ENCODE measurements at places on chromosomes 11 and 22. TPM values are rescaled to one million over a fixed set of nuclear protein-coding genes. Genes with fewer than 3 reads are reported as not detected.

The SLC5A12 gene
- total RNA-seq: not detected

DNA sequence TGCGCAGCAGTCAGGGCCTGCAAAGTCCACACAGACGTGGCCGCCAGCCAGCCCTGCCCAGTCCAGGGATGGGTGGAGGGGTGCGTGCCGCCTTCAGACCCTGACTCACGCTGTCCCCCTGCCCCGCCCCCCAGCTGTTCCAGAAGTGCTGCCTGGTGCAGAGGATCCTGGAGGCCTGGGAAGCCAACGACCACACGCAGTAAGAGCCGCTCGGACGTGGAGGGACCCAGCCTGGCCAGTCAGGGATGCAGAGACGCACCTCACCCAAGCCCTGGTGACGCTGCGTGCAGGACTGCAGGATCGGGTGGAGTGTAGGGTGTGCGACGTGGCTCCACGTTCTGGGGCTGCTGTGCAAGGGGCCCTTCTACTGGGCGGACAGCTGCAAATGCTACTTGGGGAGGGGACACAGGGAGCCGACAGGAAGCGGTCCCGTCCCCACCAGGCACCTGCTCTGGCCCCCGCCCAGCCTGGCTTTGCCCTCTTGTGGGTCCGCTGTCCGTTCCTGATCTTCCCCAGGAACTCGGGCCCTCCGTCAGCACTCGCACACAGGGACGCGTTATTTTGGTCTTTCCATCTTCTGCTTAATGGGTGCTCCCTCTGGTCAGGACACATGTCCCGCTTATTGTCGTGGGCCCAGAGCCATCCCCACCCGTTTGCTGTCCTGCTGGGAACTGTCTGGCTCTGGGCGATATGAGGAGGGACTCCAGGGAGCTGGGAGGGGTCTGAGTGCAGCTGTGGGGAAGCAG is 42.5 kb downstream of the SBF1 start:
- no peak overlapping the region for H3K27ac ChIP-seq
- no peaks in the 10 kb centered on the region for H3K4me1 ChIP-seq
- no peaks in the 10 kb centered on the region for H3K27me3 ChIP-seq

- peaks cover 1% of the 10 kb centered on the region for H3K4me1 ChIP-seq
- peaks cover 6% of the 10 kb centered on the region for H3K36me3 ChIP-seq
- H3K27me3 ChIP-seq: no peaks in the 10 kb centered on the region
- no peak overlapping the region for H3K27ac ChIP-seq
- no peak overlapping the region for H3K4me3 ChIP-seq
These were observed 87.0 kb downstream of the FAM168A start for GRCh38 chr11:73510877-73511276.

The EPS8L2 gene
- 15.3 TPM for total RNA-seq

DNA sequence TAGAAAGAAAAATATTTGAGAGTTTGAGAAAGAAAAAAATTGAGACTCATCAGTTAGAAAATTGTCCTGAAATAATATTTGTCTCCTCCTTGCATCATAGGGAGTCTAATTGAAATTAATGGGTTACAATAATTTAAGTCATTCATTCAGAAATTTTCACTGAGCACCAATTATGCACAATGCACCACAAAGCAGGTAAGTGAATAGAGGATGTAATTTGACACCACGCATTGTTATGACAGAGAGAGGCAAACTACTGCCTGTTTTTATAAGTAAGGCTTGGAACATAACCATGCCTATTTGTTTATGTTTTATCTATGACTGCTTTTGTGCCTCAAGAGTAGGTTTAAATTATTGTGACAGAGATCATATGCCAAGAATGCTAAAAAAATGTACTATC is 537.9 kb upstream of the FAT3 start:
- DNase-seq: no peak
- no peaks in the 10 kb centered on the region for H3K36me3 ChIP-seq
- no peaks in the 10 kb centered on the region for H3K27me3 ChIP-seq

- H3K27me3 ChIP-seq: peaks cover 16% of the 10 kb centered on the region
- H3K4me3 ChIP-seq: no peak overlapping the region
- no peaks in the 10 kb centered on the region for H3K4me1 ChIP-seq
- H3K27ac ChIP-seq: no peak overlapping the region
- H3K36me3 ChIP-seq: no peaks in the 10 kb centered on the region
These were observed 66.9 kb downstream of the RBFOX2 start for GRCh38 chr22:35961480-35962295.

DNA sequence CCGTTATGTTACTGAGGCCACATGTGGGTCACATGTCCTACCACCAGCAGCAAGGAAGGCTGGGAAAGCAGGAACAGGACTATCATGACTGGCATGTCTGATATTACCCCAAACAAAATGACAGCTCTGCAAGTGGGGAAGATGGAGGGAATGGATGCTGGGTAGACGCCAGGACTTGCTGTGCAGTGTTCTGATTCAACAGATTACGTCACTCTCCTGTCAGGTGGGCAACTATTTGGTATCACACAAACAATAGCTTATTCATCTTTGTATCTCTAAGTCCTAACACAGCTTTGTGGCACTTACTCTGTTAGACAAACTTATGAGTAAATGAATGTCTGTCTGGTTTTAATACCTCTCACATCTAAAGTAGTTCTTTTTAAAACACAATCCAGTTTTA is 105.2 kb downstream of the SPON1 start:
- DNase-seq: no peak
- no peak overlapping the region for H3K27ac ChIP-seq
- H3K4me3 ChIP-seq: no peak overlapping the region
- peaks cover 13% of the 10 kb centered on the region for H3K4me1 ChIP-seq

GRCh38 chr11:71554996-71555395 is 6.8 kb downstream of the KRTAP5-9 start:
- no peak for DNase-seq
- no peaks in the 10 kb centered on the region for H3K36me3 ChIP-seq
- H3K4me3 ChIP-seq: no peak overlapping the region
- H3K27me3 ChIP-seq: peaks cover 25% of the 10 kb centered on the region

The TP53I11 gene
- total RNA-seq: 9.1 TPM

DNA sequence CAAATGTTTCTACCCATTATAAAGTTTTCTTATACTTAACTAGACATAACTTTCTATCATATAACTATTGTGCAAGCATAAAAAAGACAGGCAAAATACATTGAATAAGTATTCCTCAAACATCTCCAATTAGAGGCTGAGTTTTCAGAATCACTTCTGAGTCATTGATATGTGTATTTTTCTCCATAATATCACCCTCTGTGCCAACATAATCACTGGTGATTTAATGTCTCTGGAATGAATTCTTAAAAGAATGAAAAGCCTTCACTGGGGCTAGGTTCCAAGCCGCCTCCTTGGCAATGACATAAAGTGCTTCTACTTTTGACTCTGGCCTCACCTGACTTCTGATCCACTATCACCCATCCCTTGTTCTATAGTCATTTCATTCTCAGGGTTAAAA is 197.0 kb upstream of the E2F8 start:
- DNase-seq: no peak
- H3K27ac ChIP-seq: no peak overlapping the region
- peaks cover 11% of the 10 kb centered on the region for H3K4me1 ChIP-seq
- no peaks in the 10 kb centered on the region for H3K36me3 ChIP-seq

- H3K36me3 ChIP-seq: no peaks in the 10 kb centered on the region
- peaks cover 2% of the 10 kb centered on the region for H3K27me3 ChIP-seq
- no peak overlapping the region for H3K4me3 ChIP-seq
- no peak overlapping the region for H3K27ac ChIP-seq
These were observed 13.7 kb downstream of the SULT4A1 start for GRCh38 chr22:43848366-43849171.

DNA sequence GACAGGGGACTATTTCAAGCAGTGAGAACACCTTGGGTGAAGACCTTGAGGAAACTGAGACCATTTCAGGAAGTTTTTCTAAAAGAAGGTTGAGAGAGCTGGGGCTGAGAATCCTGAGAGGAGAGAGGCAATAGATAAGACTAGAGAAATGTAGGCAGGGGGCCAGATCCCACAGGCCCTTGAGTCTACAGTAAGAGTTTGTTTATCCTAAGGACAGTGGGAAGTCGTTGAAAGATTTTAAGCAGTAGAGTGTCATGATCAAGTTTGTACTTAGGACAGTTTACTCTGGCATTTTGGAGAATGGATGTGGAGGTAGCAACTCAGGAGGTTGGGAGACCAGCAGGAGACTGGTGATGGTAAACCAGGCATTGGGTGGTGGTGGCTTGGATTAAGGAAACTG is 17.1 kb downstream of the HSD17B12 start:
- H3K27me3 ChIP-seq: no peaks in the 10 kb centered on the region
- DNase-seq: no peak
- peaks cover 29% of the 10 kb centered on the region for H3K36me3 ChIP-seq
- peaks cover 5% of the 10 kb centered on the region for H3K4me1 ChIP-seq
- no peak overlapping the region for H3K4me3 ChIP-seq

- no peak for DNase-seq
- peaks cover 5% of the 10 kb centered on the region for H3K36me3 ChIP-seq
- no peaks in the 10 kb centered on the region for H3K27me3 ChIP-seq
- H3K4me3 ChIP-seq: no peak overlapping the region
- H3K27ac ChIP-seq: no peak overlapping the region
- peaks cover 30% of the 10 kb centered on the region for H3K4me1 ChIP-seq
These were observed 38.3 kb upstream of the GNB1L start for GRCh38 chr22:19892925-19893324.

DNA sequence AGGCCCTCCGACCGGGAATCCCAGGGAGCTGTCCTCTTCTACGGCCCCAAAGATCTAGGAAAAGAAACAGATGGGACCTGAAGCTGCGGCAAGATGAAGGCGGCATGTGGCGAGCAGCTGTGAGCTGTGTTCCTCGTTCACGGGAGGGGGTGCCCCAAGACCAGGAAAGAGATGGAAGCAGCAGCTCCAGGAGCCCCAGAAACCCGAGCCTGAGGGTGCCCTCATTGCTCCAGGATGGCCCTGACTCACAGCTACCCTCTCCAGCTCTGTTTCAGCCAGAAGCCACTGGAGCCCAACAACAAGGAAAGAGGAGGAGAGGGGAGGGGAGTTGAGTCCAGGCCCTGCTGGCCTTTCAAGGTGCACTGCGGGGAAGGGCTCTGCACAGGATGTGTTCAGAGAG is 23.7 kb upstream of the NAP1L4 start:
- H3K27ac ChIP-seq: peak overlapping the region; percentile 93
- peaks cover 68% of the 10 kb centered on the region for H3K36me3 ChIP-seq
- DNase-seq: no peak
- H3K4me3 ChIP-seq: no peak overlapping the region

DNA sequence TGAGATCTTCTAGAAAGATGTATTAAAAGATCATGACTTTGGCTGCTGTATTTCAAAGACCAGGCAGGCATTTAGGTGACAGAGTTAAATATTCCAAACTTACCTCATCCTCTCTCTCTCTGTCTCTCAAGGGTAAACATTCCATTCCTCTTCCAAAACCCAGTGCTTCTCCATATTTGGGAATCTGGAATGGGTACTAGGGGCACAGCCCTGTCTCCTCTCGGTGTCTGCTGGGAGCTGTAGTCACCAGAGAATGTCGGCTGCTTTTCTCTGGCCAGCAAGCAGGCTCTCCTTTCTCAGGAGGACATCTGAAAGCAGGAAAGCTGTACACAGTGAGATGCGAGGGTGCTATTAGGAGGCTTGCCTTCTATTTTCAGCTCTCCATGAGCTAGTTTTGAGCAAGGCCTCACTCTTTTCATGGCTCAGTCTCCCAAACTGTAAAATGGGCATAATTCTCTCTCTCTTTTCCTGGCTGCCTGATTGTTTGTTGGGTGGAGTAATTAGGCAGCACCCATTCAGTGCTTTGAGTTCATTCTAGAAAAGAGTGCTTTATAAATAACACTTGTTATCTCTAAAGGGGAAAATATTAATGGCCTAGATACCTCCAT is 9.3 kb upstream of the PEX26 start:
- no peak overlapping the region for H3K27ac ChIP-seq
- DNase-seq: no peak
- H3K4me3 ChIP-seq: no peak overlapping the region
- no peaks in the 10 kb centered on the region for H3K36me3 ChIP-seq
- H3K27me3 ChIP-seq: peaks cover 49% of the 10 kb centered on the region

DNA sequence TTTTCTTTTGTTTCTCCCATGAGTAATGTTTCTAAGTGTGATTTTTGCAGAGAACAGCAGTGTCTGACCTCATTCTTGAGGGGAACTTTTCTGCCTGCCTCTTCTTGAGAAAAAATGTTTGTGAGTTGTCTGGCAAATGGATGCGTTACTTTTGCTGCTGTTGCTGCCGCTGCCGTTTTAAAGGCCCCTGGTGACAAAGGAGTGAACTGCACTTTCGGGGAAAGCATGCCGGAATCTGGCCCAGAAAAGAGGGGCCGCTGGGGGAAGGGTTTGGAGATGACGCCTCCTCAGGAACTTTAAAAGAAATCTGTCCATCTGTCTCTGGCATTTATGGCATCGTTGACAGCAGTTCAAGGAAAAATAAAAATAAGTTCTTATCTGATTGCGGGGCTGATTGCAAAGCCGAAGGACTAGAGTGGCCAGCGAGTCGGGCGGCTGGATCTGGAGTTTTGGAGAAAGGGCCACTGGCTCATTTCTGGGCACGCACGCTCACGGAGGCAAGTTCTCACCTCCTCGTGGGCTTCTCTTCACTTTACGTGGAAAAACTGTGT is 16.5 kb downstream of the ZBTB16 start:
- H3K27me3 ChIP-seq: peaks cover 33% of the 10 kb centered on the region
- no peak overlapping the region for H3K4me3 ChIP-seq
- H3K4me1 ChIP-seq: peaks cover 58% of the 10 kb centered on the region
- peak; percentile 75 for DNase-seq
- H3K27ac ChIP-seq: peak overlapping the region; percentile 43

DNA sequence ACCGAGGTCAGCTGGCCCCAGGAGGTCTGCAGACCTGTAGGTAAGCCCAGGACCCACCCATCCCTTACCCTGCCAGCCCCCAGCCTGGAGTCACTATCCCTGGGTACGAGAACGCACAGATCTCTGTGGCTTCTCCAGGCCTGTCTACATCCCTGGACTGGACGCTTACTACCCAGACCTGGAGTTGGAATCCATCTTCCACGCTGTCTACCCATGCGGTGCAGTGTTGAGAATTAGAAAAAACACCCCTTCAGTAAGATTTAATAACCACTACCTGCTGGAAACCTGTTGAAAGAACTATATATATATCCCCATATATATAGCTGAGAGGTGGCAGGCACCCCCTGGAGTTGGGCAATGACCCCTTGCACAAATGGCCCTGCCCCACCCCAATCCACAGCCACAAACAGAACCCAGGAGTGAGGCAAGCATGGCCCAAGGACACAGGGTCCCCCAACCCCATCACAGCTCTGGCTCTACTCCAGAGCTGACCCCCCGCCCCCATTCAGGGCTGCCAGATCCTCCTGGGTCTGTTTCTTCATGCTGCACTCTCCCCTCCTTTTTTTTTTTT is 17.7 kb upstream of the RGL4 start:
- no peak for DNase-seq
- H3K4me1 ChIP-seq: peaks cover 10% of the 10 kb centered on the region
- H3K27me3 ChIP-seq: no peaks in the 10 kb centered on the region
- no peak overlapping the region for H3K4me3 ChIP-seq
- peaks cover 3% of the 10 kb centered on the region for H3K36me3 ChIP-seq

The ELMOD1 gene
- total RNA-seq: not detected
